SJSA1 (cell line): ENCODE measurements at places on chromosomes 3 and 15. TPM values are rescaled to one million over a fixed set of nuclear protein-coding genes. Genes with fewer than 3 reads are reported as not detected.

- H3K27ac ChIP-seq: no peak overlapping the region
- no peaks in the 10 kb centered on the region for H3K4me1 ChIP-seq
- H3K4me3 ChIP-seq: no peak overlapping the region
- no peaks in the 10 kb centered on the region for H3K27me3 ChIP-seq
- H3K36me3 ChIP-seq: peaks cover 5% of the 10 kb centered on the region
Measured at GRCh38 chr3:126442094-126442855, 33.4 kb downstream of the ZXDC start.

Gene GOLGA6B
- not detected in 2 replicates for total RNA-seq

DNA sequence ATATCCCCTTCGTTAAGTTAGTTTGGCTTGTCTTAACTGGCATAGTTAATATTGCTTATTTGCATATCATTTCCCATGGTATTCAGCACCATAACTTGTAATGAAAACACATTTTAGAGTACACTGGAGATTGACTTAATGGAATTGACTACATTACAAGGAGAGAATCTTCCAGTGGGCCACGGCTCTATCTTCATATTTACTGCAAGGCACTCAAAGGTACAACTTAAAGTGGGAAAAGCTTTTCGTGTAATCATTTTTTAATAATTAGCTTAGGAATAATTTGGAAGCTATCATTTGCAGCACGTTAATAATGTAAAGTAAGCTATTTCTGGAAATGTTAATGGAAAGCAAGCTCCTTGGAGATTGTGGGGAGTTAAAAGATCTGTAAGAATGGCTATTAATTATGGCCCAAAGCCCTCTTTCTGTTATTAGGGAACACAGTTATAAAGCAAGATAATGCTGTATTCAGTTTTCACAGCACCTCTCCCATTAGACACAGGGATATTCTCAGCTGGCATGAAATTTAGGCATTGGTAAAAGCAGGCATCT lies 551.5 kb upstream of the RGMA start:
- DNase-seq: no peak
- H3K36me3 ChIP-seq: no peaks in the 10 kb centered on the region
- no peak overlapping the region for H3K4me3 ChIP-seq
- no peaks in the 10 kb centered on the region for H3K4me1 ChIP-seq
- no peak overlapping the region for H3K27ac ChIP-seq

- H3K27me3 ChIP-seq: no peaks in the 10 kb centered on the region
- H3K4me1 ChIP-seq: peaks cover 6% of the 10 kb centered on the region; the same call in 1 of the 2 replicates
- H3K36me3 ChIP-seq: no peaks in the 10 kb centered on the region
Measured at GRCh38 chr3:129058441-129059200, 2.0 kb upstream of the GP9 start.

DNA sequence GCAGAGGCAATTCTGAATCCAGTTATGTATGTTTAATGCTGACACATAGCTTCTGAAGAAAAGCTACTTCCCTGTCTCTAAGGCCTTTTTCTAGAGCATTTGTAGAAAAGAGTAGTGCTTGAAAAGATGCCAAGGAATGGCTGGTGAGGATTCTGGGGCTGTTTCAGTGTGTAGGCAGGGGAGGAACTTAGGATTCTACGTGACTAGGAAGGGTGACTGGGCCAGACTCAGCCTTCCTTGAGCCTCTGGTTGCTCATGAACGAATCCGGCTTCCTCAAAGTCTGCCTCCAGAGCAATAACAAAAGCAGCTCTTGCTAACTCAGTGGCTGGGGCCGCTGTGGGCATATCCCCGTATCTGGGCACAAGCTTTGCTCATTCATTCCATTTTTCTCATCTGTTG lies 104.8 kb upstream of the WNT5A start:
- no peaks in the 10 kb centered on the region for H3K36me3 ChIP-seq
- no peak for DNase-seq
- no peaks in the 10 kb centered on the region for H3K4me1 ChIP-seq
- H3K27me3 ChIP-seq: no peaks in the 10 kb centered on the region
- H3K27ac ChIP-seq: no peak overlapping the region

DNA sequence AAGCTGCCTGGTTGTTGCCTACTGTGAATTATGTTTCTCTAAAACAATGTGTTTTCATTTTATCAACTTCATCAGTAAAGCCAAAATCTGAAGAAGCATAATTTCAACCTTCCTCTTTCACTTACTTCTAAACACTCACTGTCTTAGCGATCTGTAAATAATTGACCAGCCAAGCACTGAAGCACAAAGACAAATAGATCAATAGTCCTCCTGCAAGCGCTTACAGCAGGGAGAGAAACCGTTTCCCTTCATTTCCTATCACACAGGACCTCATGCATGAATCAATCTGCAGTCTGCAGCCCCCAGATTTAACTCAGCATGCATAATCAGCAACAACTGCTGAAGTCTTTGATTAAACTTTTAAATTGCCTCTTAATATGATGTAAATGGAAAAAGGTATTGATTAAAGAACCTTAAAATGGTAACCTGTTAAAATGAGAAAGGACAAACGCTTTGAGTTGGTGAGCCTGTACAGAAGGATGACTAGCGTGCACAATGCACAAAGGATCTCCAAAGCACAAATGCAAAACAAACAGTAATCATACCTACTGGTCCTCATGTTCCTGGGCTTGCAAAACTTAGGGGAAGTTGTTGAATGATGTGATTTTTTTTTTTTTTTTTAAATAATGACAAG lies 370.2 kb upstream of the ZNF385D start:
- DNase-seq: no peak
- H3K4me3 ChIP-seq: no peak overlapping the region
- H3K27ac ChIP-seq: no peak overlapping the region
- H3K27me3 ChIP-seq: no peaks in the 10 kb centered on the region
- H3K36me3 ChIP-seq: no peaks in the 10 kb centered on the region

- no peaks in the 10 kb centered on the region for H3K4me1 ChIP-seq
- no peak overlapping the region for H3K27ac ChIP-seq
- no peaks in the 10 kb centered on the region for H3K36me3 ChIP-seq
- H3K27me3 ChIP-seq: no peaks in the 10 kb centered on the region
- DNase-seq: no peak
- no peak overlapping the region for H3K4me3 ChIP-seq
Measured at GRCh38 chr15:78243491-78243941, 9.2 kb upstream of the ACSBG1 start.

Gene PDIA3
- total RNA-seq: 177 and 211 TPM in 2 replicates

- H3K27me3 ChIP-seq: no peaks in the 10 kb centered on the region
- no peaks in the 10 kb centered on the region for H3K4me1 ChIP-seq
- no peak overlapping the region for H3K27ac ChIP-seq
- H3K36me3 ChIP-seq: no peaks in the 10 kb centered on the region
- DNase-seq: no peak
Measured at GRCh38 chr3:85180-85579, 111.4 kb upstream of the CHL1 start.

DNA sequence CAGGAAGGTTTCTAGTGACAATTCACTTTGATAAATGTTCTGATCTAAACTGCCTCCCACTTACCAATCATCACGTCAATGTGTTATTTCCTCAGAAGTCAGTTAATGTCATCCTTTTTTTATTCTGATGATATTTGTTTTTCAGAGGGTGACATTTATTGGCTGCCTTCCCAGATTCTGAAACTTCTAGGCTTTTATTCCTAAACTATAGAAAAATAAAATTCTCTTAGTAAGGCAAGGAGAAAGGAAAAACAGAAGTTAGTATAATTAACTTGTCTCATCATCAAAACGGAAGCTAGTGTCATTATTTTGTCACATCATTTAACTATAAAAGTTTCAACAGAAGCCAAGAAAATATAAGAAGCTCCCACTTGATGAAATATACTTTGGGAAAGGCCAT lies 100.0 kb upstream of the C3orf80 start:
- DNase-seq: no peak
- H3K4me3 ChIP-seq: no peak overlapping the region
- H3K36me3 ChIP-seq: no peaks in the 10 kb centered on the region
- no peak overlapping the region for H3K27ac ChIP-seq
- peaks cover 11% of the 10 kb centered on the region for H3K4me1 ChIP-seq

- peak; percentile 57 for DNase-seq
- no peaks in the 10 kb centered on the region for H3K27me3 ChIP-seq
- peak overlapping the region; percentile 61 for H3K27ac ChIP-seq
- peaks cover 9% of the 10 kb centered on the region for H3K36me3 ChIP-seq
Measured at GRCh38 chr3:45479621-45480035, 91.3 kb downstream of the LARS2 start.

Gene ROPN1B
- total RNA-seq: not detected in 2 replicates

Gene ARHGAP31
- total RNA-seq: 8.8 and 13.7 TPM in 2 replicates

Gene MFGE8
- total RNA-seq: 149 and 151 TPM in 2 replicates

DNA sequence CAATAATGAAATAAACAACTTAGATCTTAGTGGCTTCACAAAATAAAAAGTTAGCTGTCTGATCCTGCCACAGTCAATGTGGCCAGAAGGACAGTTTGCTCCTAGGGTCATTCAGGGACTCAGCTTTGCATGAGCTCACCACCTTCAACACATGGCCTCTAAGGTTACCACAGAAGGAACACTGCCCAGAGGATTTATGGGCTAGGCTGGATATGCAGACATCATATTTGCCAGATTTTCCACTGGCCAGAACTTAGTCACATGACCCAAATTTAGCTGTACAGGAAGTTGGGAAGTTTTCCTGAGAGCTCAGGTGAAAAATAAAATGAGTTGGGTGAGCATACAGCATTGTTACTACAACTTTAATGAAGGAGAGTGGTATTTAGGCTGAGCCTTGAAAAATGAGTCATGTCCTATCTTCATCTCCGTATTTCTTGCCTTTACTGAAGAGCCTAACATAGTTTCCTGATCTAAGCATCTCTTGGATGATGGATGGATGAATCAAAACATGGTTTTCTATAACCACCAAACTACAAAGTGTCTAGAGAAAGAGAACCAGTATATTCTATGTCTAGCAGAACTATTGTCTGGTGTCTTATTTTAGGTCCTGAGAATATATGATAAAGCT lies 54.9 kb upstream of the TMEM108 start:
- no peaks in the 10 kb centered on the region for H3K36me3 ChIP-seq
- H3K27ac ChIP-seq: no peak overlapping the region
- H3K27me3 ChIP-seq: no peaks in the 10 kb centered on the region

DNA sequence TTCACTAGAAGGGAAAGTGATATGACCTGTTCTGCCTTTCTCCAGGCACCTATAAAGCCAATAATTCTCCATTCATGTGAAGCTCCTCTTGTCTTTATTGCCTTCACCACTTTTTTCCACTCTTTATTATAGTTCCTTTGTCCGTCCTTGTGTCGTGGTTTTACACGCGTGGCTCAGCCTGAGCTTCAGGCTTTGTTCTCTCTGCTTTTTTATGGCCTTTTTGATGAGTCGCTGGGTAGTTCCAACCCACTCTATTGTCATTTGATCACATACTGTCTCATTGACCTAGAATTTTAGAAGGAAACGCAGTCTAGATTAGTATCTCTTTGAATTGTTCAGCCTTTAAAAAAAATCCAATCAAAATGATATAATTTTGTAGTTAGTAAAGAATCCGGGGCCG lies 403.2 kb downstream of the PTPRG start:
- H3K27me3 ChIP-seq: no peaks in the 10 kb centered on the region
- H3K36me3 ChIP-seq: no peaks in the 10 kb centered on the region
- DNase-seq: no peak
- no peak overlapping the region for H3K4me3 ChIP-seq
- H3K4me1 ChIP-seq: no peaks in the 10 kb centered on the region

DNA sequence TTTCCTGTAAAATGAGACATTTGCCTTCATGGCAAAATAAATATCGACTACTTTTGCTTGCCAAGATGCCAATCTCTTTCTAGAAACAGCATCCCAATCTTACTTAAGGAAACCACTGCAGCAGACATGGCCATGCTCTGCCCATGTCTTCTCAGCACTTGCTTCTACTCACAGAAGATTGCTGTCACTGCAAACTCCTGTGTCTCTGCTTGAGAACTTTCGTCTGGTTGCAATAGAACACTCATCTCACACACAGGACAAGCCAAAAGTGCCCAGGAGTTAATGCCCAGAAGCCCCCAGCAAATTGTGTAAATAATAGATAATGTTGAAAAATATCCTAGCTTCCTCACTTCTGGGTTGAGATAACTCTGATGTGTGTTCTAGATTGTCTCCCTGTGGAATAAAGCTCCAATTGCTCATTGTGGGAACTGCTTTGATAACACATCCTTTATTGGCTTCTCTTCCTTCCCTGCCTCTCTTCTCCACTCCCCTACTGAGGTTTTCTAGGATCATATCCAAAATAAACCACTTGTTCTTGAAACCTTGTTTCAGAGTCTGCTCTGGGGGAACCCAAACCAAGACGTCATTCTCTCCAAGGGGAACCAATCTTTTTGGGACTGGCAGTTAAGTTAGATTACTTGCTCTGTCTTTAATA lies 156.3 kb upstream of the STRIT1 start:
- no peak overlapping the region for H3K4me3 ChIP-seq
- H3K27ac ChIP-seq: no peak overlapping the region
- no peak for DNase-seq
- no peaks in the 10 kb centered on the region for H3K4me1 ChIP-seq
- H3K36me3 ChIP-seq: no peaks in the 10 kb centered on the region

Gene IL17RC
- total RNA-seq: 12.6 and 19.5 TPM in 2 replicates

Gene APH1B
- 24.1 and 26.8 TPM in 2 replicates for total RNA-seq

Gene BCL2A1
- 0.34 TPM in 1 of 2 replicates, not detected in the other for total RNA-seq

GRCh38 chr3:13046569-13047274 lies 26.5 kb downstream of the IQSEC1 start:
- H3K36me3 ChIP-seq: no peaks in the 10 kb centered on the region
- no peak for DNase-seq
- H3K4me3 ChIP-seq: no peak overlapping the region
- H3K27me3 ChIP-seq: peaks cover 15% of the 10 kb centered on the region
- H3K27ac ChIP-seq: no peak overlapping the region

GRCh38 chr3:46400000-46400734 lies 6.7 kb downstream of the CCR5AS start:
- H3K36me3 ChIP-seq: no peaks in the 10 kb centered on the region
- H3K4me1 ChIP-seq: peaks cover 21% of the 10 kb centered on the region
- DNase-seq: no peak
- H3K27me3 ChIP-seq: no peaks in the 10 kb centered on the region
- no peak overlapping the region for H3K27ac ChIP-seq

DNA sequence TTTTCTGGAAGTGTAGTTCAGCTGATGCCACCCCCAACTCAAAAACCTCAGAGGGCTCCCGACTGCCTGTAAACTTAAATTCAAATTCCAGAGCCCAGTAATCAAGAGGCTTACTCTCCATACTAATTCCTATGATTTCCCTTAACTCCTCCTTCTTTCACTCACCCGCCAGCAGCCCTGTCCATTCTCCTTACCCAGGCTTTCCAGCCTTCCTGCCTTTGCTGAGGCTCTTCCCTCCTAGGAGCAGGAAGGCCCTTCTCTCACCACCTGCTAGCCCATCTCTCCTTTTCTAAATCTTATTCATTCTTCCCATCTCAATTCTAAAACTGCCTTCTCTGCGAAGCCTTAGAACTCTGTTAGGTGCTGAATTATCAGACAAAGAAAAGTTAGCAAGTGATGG lies 30.4 kb downstream of the RORA start:
- no peak for DNase-seq
- no peaks in the 10 kb centered on the region; the same call in 1 of the 2 replicates for H3K36me3 ChIP-seq
- no peak overlapping the region for H3K4me3 ChIP-seq
- no peaks in the 10 kb centered on the region for H3K4me1 ChIP-seq
- H3K27ac ChIP-seq: no peak overlapping the region
